ENCODE measurements at places on chromosomes 3 and 15.

DNA sequence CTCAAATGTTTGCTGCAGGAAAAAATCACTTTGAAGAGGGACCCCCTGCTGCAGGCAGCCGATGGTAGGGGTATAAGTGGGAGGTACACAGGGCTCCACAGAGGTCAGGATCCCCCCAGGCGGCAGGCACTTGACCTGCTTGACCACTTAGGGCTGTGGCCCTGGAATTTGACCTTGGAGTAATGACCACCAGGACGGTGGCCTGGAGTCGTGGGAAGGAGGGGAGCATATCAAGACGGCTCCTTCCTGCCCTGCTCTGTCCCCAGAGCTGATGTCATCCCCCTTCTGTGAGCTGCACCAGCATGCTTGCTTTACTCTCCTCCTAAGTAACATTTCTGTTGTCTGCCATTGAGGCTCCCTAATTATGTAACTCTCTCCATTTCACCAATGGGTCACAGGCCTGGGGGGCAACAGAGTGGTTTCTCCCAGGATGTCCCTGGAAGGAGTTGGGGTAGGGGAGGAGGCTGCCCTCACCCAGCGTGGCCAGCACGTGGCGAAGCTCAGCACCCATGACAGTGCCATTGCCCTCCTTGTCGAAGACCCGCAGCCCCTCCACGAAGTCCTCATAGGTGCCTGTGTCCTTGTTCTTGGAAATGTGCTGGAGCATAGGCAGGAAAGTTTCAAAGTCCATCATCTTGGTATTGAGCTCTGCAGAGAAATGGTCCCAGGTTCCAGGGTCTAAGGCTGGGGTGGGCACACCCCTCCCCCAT is 4.1 kb downstream of the MYL3 start:
- no peak for DNase-seq

DNA sequence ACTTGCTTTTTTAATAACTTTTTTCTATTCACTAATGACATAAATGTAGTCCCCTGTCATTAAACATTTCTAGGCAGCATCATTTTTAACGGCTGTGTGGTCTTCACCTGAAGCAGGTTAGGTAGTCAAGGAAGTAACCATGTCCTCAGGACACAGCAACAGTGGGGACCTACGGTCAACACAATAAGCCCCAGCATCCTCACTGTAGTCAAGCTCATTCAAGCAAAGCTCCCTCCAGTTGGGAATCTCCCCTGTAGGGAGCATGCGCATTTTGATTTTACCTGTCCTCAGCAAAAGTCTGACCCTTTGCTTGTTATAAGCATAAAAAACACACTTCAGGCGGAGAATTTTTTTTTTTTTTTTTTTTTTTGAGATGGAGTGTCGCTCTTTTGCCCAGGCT is 151.4 kb downstream of the SHQ1 start:
- DNase-seq, result no peak

- no peak for DNase-seq
These were observed 56.5 kb downstream of the BSN start for GRCh38 chr3:49610666-49611280.

DNA sequence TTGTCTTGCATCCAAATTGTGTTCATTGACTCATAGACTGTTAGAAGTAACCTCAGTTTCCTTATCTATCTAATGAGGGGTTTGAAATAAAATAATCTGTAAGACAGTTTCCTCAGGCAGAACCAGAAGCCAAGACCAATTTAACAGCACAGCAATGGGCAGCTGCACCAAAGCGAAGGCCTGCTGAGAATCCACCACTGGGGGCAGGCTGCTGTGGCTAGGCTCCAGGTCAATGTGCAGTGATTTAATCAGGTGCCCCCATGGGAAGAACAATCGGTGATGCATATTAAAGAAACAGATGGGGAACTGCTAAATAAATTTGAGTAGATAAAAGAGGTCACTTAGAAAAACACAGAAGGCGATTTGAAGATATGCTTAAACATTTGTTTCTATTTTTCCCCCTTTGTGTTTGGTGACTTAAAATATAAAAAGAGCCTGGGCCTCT is 28.0 kb upstream of the TMOD3 start:
- DNase-seq, result no peak

DNA sequence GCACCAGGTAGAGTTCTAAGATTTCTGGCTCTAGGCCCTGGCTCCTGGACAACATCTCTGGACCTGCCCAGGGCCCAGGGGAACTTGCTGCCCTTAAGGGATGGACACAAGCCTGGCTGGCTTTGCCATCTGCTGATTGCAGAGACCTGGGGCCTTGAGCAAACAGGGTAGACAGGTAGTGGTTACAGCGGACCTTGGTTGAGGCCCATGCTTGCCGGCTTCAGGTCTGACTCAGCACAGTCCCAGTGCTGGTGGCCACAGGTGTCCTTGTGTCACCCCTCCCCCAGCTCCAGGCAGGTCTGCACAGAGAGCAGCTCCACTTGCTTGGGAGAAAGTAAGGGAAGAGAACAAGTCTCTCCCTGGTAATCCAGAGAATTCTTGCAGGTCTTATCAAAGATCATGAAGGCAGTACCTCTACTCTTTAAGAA is 15.9 kb upstream of the ACTL6A start:
- DNase-seq, result no peak

DNA sequence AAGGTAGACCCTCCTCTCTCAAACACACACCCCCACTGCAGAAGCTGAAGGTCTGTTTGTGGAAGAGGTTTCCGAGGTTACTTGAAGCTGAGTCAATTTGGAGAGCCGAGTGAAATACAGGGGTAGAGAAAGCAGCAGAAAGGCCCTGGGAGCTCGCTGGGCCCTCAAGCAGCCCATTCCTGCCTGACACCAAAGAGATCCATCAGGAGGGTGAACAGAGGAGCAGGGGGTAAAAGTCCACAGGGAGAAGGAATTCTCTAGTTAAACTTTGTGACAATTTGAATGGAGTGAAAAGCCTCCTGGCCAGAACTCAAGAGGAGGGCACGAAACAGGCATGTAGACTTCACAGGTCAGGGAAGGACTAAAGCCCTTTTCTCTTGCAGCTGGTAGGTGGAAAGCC is 13.6 kb upstream of the SLC27A2 start:
- no peak for DNase-seq

DNA sequence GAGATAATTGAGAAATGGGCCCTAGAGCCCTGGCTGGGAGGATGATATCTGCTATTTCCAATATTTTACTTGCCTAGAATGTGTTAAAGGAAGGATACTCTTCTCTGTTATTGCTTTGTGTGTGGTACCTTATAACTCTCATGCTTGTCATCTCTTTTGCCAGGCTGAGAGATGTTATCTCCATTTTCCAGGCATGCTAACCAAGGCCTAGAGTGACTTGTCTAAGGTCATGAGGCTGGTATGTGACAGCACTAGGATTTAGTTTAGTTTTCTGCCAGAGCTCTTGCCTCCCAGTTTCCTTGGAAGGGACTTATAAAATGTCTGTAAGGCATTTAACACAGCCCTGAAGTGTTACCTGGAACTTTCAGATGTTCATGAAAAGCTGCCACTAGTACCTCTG is 1.4 kb downstream of the CLK3 start:
- DNase-seq, result no peak

GRCh38 chr3:195028877-195029606 is 241.9 kb downstream of the XXYLT1 start:
- no peak for DNase-seq

GRCh38 chr3:68666429-68667136 is 265.8 kb downstream of the TAFA4 start:
- no peak for DNase-seq
